ENCODE measurements at places on chromosomes 12 and 14.

DNA sequence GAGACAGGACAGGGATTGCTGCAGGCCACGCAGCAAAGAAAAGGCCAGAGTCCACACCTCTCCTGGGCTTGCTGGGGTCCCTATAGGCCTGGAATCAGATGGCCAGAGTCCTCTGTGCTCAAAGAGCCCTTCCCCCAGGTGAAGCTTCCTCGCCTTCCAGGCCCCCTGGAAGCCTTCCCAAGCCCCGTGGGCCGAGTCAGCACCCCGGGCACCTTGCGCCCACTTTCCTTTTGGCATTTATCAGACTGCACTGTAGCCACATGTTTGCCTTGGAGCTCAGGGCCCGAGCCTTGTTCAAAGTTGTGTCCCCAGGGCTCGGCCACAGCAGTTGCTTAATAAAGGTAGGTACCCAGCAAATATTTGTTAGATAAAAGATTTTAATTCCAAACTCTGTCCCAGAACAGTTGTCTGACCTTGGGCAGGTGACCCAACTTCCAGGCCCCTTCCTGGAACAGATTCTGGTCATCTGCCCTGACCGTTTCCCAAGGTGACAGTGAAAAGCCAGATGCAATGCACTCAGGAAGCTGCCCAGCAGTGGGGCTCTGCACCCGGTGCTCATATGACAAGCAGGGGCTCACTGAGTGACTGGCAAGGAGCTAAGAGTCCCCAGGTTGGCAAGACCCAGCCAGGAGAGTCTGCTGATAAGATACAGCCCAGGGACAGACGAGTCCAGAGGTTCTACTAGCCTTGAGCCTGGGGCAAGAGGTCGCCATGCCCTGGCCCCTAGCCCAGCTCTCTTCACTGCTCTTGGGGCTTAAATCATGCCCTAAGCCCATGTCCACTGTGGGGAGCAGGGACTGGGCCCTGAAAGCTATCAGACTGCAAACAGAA lies 81.2 kb downstream of the PITPNM2 start:
- DNase-seq, result no peak

DNA sequence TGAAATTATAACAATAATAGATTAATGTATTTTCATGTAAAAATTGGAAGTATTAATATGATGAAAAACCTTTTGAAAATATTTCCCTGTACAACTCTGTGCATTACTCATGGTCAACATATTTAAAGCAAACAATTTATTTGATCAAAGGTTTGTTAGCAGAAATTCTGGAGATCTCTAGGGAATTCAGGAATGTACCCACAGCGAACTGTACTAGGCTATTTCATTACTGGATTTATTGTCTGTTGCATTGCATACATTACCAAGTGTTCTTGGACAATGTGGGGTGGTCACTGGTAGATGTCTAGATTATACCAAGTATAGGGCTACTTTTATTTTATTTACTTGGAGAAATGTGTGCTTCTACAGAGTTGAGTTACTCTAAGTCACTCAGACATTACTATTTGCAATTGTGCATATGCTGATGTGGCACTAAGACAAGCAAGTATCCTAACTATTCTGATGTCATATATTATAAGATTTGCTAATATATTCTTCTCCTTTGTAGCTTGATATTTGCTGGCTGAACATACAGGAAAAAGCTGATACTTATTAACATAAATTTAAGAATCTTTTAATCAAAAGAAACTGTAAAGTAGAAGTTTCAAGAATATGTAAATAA lies 323.3 kb downstream of the CCER1 start:
- no peak for DNase-seq

GRCh38 chr12:66380769-66381535 lies 78.7 kb downstream of the HELB start:
- DNase-seq, result no peak

- no peak for DNase-seq
These were observed 57.6 kb downstream of the ACADS start for GRCh38 chr12:120783197-120783596.

DNA sequence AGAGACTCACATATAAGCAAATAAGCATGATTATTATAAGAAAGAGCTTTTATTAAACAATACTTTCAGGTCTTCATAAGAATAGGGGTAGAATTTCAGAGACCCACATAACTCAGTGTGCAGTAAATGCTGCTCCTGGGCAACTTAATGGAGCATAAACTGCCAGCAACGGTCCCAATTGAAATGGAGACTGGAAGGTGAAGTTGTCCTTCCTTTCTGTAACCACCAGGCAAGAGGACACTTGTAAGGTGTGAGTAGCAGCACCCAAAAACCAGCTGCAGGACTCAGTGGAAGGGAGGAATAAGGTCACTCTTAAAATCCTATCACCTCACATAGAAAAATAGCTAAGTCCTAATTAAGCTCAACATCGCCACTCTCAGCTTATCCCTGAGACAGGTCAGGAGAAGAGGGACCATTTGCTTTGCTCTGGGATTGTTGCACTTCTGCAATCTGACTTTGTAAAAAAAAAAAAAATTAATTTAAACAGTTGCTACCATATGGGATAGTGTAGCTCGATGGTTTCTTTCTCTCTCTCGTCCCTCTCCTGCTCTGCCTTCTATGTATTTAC lies 22.7 kb upstream of the LTA4H start:
- DNase-seq, result no peak

DNA sequence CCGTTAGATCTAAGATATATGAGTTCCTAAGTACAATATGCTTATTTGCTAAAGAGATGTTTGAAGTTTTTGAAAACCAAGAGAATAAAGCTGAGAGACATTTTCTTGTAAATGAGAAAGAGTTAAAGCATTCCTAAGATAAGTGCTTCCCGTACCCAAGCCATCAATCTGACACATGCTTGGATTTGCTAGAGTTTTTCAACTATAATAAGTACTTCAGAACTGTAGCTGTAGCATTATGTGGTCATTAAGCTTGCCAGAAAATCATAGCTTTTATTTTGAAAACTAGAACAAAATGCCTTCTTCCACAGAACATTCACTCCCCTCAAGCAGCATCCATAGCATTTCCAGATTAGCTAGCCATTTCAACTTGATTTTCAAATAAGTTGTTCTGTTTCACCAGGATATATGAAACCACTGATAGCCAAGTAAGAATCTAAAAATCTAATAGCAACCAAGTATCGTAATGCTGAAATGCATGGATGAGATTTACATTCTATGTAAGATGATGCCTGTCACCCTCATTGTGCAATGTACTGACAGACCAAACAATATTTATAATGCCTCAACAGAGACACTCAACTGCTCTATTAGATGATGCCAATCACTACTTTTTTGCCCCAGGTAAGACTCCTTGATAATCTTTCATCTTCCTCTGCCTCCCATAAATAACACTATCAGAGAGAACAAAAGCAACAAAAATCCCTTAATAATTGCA lies 8.0 kb downstream of the SNW1 start:
- no peak for DNase-seq

- DNase-seq, result no peak
These were observed 670.8 kb upstream of the FLRT2 start for GRCh38 chr14:84859116-84859515.

DNA sequence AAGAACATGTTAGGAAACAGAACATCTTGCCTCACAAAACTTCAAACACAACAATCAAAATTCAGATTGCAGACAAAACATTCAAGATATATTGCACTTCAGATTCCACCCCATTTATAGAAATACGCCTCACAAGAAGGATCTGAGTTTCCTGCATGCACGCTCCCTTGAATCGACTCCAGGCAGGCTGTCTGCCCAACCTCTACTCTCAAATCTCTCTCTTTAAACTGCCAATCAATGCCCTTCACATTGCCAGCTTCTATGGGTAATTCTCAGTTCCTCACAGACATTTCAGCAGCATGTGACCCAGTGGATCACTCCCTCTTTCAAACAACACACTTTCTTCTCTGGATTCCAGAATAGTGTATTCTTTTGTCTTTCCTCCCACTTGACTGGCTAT lies 184.1 kb downstream of the PRKD1 start:
- DNase-seq, result no peak

GRCh38 chr14:67497216-67497615 lies 8.7 kb upstream of the TMEM229B start:
- DNase-seq, result no peak

DNA sequence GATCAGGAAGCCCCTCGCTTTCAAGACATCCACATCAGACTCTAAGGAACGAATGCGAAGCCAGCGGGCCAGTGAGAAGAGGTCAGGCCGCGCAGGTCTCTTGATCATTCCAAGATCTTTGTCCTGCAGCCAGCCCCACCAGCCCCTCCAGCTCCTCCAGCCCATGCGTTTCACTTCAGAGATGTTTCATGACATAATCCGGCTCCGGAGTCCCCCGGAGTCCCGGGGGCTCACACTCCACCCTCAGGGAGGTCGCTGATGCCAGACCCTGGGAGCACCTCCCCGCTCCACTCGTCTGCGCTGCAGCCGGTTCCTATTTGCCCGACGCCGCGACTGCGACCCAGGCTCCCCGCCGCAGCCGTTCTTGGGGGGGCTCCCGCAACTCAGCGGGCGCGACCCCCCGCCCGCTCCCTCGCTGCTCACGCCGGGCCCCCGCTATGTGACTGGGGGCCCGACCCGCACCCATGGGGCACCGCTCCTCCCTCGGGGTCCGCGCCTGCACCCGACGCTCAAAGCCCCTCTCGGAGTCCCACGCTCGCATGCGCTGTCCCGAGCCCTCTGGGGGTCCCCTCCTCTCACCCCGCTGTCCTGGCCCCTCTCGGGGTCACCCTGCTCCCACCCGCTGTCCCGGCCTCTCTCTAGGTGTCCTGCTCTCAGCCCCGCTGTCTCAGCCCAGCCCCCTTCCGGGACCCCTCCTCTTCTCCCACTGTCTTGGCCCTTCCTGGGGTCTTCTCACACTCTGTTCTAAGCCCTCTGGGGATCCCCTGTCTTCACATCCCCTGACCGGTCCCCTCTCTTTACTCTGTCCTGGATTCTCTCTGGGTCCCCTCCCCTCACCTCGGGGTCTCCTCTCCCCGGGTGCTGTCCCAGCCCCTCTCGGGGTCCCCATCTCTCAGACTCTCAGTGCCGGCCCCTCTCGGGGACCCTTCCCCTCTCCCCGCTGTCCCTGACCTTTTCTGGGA lies 1.1 kb downstream of the TAOK3 start:
- no peak for DNase-seq

DNA sequence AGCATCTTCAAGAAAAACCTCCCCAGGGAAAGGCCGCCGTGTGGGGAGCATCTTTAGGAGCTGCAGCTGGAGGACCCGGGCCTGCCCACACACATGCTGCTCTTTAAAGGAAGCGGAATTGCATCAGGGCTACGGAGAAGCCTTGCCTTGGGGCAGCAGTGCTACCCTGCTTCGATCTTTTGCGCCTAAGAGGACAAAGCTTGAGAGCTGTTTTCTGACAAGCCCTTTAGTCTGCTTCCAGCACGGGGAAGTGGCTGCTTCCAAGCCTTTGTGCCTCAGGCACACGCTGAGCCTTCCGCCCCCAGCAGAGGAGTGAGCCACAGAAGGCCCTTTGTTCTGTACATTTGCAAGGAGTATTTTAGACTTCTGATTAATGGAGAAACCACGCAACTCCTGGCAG lies 31.5 kb downstream of the COA8 start:
- no peak for DNase-seq

DNA sequence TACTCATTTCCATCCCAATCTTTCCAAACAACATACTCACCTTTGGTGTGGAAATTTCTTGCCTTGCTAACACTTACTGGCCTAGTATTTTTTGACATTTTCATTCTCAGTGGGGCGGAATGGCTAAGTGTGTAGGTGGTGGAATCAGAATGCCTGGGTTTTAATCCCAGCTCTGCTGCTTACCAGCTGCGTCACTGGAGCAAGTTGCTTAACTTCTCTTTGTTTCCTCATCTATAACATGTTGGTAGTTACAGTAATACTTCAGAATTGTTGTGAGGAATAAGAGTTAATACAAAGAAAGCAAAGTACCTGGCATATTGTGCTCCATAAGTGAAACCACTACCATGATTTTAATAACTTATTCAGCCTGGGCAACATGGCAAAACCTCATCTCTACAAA lies 3.0 kb upstream of the FAM177A1 start:
- DNase-seq, result no peak

DNA sequence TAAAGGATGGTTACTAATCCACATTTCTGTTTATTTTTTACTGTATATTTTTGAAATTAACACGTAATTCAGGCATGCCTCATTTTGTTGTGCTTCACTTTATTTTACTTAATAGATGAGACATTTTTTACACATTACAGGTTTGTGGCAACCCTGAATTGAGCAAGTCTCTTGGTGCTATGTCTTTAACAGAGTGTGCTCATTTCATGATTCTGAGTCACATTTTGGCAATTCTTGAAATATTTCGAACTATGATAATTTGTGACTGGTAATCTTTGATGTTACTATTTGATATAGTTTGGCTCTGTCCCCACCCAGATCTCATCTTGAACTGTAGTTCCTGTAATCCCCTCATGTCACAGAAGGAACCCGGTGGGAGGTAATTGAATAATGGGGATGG lies 1120.5 kb upstream of the FLRT2 start:
- DNase-seq, result no peak

DNA sequence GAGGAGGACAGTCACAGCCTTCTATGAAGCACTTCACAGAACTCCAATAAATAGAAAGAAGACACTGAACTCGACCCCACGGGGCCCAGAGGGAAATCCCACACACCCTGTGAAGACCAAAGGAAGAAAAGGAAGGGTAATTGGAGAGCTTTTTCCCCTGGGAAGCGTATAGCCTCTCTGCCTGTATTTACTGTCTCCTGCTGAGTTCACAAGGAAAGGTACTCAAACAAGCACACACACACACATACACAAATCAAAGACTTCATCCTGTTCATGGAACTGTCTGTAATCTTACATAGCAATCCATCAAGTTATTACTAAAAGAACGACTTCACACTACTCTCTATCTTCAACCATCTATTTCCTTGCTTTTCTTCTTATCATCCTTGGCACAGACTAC lies 15.3 kb downstream of the FOXN3 start:
- no peak for DNase-seq

GRCh38 chr14:88194531-88194930 lies 128.5 kb downstream of the KCNK10 start:
- DNase-seq, result no peak

DNA sequence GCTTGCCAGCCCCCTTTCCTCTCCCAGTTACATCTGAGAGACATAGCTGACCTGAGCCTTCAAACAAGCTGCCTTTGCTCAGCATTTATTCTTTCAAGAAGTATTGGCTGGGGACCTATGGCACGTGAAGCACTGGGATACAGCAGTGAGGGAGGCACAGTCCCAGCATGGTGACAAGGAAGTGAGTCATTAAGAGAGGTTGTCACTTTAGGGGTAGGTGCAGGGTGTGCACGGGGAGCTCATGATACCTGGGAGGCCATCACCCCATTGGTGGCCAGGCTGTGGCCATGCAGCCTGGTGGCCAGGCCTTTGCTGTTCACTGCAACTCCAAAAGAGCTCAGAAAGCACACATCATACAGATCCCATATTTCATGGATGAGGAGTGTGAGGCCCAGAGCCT lies 5.7 kb upstream of the KRT75 start:
- DNase-seq, result no peak

- DNase-seq, result no peak
These were observed 165.6 kb upstream of the TMCC3 start for GRCh38 chr12:94815958-94816357.
